ENCODE measurements at places on chromosomes 1 and 21. TPM values are rescaled to one million over a fixed set of nuclear protein-coding genes. Genes with fewer than 3 reads are reported as not detected.

The PGBD5 gene
- total RNA-seq = 0.44 TPM

The C1orf146 gene
- not detected for total RNA-seq

The SERTAD4 gene
- total RNA-seq = 0.53 TPM

The AZIN2 gene
- 0.93 TPM for total RNA-seq

The RSPO1 gene
- total RNA-seq = 0.08 TPM

The USH2A gene
- not detected for total RNA-seq

The TAS1R1 gene
- total RNA-seq = not detected

The ATXN7L2 gene
- 2.2 TPM for total RNA-seq

The CPTP gene
- 21.5 TPM for total RNA-seq

The DMBX1 gene
- total RNA-seq = 0.61 TPM

The FAM163A gene
- not detected for total RNA-seq

Measured in A549 treated with Hydrocortisone at 1 μM for 4 hours (cell line).